PC-9 (cell line): ENCODE measurements at places on chromosomes 2 and 18.
A peak's percentile ranks its signal among the peaks of the same experiment; 100 is the strongest.

DNA sequence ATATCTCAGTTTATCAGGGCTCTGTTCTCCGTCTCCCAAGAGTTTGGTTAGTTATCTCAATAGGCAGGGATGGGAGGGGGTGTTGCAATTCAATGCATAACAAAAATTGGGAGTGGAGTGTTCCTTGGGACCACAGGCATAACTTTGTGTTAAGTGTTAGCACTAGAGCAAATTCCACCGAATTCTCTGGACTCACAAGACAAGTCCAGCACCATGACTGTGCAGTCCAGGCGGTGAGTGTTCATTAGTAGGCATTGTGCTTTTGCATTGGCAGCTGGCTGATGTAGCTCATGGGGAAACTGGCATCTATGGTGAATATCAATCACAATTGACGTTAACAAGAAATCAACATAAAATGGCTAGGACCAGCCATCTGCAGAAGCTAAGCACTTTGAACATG lies 79.0 kb upstream of the CABLES1 start:
- no peak overlapping the region for H3K27ac ChIP-seq
- DNase-seq, result no peak
- no peaks in the 10 kb centered on the region for H3K36me3 ChIP-seq

- H3K27ac ChIP-seq, result no peak overlapping the region
- DNase-seq, result no peak
- H3K36me3 ChIP-seq, result no peaks in the 10 kb centered on the region
- no peaks in the 10 kb centered on the region for H3K4me1 ChIP-seq
Measured at GRCh38 chr2:207902821-207903220, 122.5 kb downstream of the PLEKHM3 start.

DNA sequence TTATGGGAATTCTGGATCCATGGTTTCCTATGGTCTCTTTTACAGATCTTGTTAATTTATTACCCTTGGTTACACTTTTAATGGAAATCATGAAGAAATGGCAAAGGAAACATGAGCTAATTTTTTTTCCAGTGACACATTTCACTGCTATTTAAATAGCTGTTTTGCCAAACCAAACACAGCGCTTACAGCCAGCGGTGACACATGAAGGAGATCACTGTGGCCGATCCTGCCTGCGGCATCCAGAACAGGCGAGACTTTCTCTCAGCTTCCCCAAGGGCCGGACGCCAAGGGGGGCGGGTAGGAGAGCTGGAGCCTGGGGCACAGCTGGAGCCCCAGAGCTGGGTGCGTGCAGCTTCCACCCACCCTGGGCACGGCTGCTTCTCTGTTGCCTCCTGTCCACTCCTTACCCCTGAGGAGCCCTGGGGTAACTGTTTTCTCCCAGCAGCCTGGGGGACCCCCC lies 81.4 kb upstream of the PKDCC start:
- no peaks in the 10 kb centered on the region for H3K27me3 ChIP-seq
- H3K36me3 ChIP-seq, result no peaks in the 10 kb centered on the region
- no peak overlapping the region for H3K4me3 ChIP-seq
- H3K27ac ChIP-seq, result peak overlapping the region; percentile 55
- DNase-seq, result peak; percentile 97

GRCh38 chr2:150351922-150352321 lies 135.5 kb downstream of the RND3 start:
- no peak overlapping the region for H3K27ac ChIP-seq
- no peaks in the 10 kb centered on the region for H3K36me3 ChIP-seq
- H3K4me3 ChIP-seq, result no peak overlapping the region
- H3K4me1 ChIP-seq, result no peaks in the 10 kb centered on the region
- no peak for DNase-seq

- no peaks in the 10 kb centered on the region for H3K4me1 ChIP-seq
- DNase-seq, result no peak
- H3K36me3 ChIP-seq, result no peaks in the 10 kb centered on the region; the same call in 1 of the 2 replicates
- no peak overlapping the region for H3K27ac ChIP-seq
Measured at GRCh38 chr2:24825883-24826772, 32.9 kb downstream of the CENPO start.

DNA sequence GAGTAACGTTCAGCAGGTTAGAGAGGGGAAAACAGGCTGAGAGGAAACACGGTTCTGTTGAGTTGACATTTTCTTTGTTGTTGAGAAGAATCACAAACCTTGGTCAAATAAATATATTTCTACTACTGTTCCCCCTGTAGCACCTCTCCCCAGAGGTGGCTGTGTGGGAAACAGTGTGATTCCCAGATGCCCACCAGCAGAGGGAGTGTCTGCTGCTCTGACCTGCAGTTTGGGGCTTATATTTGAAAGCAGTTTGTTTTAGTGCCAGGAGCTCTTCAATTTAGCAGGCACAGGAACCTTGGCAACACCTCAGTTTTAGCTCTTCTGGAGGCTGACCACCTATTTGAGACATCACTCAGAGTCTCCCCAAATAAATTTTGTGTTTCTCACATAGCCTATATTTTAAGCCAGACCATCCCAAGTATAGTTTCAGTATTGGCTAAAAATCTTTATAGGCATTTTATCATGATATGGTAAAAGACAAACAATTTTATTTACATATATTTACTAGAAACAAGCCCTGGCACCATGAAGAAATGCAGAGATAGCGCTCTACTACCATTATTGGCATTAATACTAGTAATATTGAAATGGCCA lies 75.7 kb downstream of the PIK3C3 start:
- H3K4me3 ChIP-seq, result no peak overlapping the region
- H3K27ac ChIP-seq, result no peak overlapping the region
- H3K36me3 ChIP-seq, result no peaks in the 10 kb centered on the region
- no peaks in the 10 kb centered on the region for H3K4me1 ChIP-seq

- no peaks in the 10 kb centered on the region for H3K4me1 ChIP-seq
- no peak overlapping the region for H3K27ac ChIP-seq
- peaks cover 6% of the 10 kb centered on the region; the same call in 1 of the 2 replicates for H3K36me3 ChIP-seq
- H3K4me3 ChIP-seq, result no peak overlapping the region
Measured at GRCh38 chr2:102385522-102385921, 29.9 kb downstream of the IL18R1 start.

DNA sequence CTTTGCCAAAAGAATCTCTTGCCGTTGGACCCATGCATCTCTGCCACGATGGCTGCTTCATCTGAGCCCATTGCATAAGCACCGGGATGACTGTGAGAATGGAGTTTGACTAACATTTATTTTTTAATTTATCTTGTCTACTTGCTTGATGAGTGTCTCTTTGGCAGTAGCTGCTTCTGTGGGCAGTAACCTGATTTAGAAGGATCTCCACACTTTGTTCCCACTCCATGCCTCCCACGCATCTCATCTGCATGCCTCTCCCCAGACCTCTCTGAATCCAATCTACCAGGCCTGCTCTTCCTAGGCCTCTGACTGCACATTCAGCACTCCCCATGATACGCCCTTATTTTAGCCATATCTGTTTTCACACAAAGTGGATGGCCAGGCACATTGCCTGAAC lies 23.7 kb upstream of the TMX3 start:
- no peaks in the 10 kb centered on the region for H3K36me3 ChIP-seq
- no peaks in the 10 kb centered on the region for H3K27me3 ChIP-seq
- no peaks in the 10 kb centered on the region for H3K4me1 ChIP-seq
- H3K4me3 ChIP-seq, result no peak overlapping the region

DNA sequence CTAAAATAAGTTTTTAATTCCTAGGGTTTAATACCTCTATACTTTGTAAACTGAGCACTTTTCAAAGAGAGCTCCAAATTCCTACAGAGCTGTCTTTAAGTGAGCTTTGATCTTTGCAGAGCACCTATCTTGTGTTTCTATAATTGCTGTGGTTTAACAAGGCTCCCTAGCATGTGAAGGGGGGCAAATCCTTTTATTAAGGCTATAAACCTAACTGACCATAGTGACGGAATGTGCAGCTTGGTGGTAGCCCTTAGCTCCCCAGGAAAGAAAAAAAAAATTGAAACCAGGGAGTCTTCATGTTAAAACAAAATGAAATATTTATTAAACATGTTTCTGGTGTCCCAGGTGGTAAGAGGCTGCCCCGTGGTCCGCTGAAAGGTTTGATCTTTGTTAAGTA lies 78.6 kb upstream of the ETAA1 start:
- H3K4me1 ChIP-seq, result no peaks in the 10 kb centered on the region
- H3K27me3 ChIP-seq, result no peaks in the 10 kb centered on the region
- H3K27ac ChIP-seq, result no peak overlapping the region
- no peak for DNase-seq
- H3K4me3 ChIP-seq, result no peak overlapping the region
- H3K36me3 ChIP-seq, result no peaks in the 10 kb centered on the region

DNA sequence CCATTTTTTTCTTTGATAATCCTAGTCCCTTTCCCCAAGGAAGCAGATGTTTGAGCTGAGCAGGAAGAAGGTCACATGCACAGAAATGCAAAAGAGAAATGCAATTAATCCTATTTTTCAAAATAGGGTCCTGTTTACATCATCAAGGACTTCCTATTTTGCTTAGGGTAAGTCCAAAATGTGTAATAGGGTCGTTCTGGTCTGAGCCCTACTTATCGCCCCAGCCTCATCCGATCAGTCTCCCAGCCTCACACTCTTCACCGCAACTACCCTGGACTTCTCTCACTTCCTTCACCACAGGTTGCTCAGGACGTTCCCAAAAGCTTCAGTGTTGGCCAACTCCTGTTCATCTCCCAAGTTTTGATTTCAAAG lies 32.8 kb downstream of the FOSL2 start:
- no peaks in the 10 kb centered on the region for H3K27me3 ChIP-seq
- DNase-seq, result no peak
- H3K4me3 ChIP-seq, result no peak overlapping the region
- no peaks in the 10 kb centered on the region for H3K4me1 ChIP-seq
- H3K27ac ChIP-seq, result no peak overlapping the region
- H3K36me3 ChIP-seq, result no peaks in the 10 kb centered on the region

DNA sequence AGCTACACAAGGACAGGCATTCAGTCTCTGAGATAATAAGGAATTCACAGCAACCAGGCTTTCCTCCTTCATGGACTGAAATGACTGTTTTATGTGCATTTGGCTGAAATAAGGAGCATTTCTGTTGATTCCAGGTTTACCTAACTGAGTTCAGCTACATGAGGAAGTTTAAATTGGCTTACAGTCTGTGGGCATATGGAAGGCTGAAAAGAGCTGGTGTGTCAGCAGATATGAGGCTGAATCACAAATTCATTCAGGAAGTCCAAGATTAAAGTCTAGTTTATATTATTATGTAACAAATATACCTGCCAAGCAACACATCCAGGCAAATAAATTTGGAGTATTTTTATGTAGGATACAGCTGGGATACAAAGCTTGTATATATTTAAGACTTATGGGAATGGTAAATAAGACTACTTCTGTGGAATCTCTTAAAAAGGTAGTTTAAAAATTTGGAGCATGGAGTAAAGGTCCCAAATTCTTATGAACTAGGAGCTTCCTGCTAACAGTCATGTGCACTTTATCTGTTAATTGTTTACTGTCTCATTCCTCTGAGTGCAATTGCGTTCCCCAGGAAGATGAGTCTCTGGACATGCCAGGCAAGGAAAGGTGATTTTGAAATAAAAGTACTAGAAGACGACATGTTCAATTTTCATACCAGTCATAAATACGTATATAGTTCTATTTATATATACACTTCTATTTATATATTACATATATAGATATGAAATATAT lies 53.0 kb downstream of the ZC3H8 start:
- DNase-seq, result no peak
- H3K27ac ChIP-seq, result no peak overlapping the region
- H3K4me1 ChIP-seq, result no peaks in the 10 kb centered on the region
- H3K27me3 ChIP-seq, result no peaks in the 10 kb centered on the region
- no peak overlapping the region for H3K4me3 ChIP-seq

GRCh38 chr18:39491408-39491807 lies 1925.8 kb upstream of the CELF4 start:
- no peak overlapping the region for H3K4me3 ChIP-seq
- H3K27me3 ChIP-seq, result no peaks in the 10 kb centered on the region
- H3K4me1 ChIP-seq, result no peaks in the 10 kb centered on the region
- H3K27ac ChIP-seq, result no peak overlapping the region
- H3K36me3 ChIP-seq, result no peaks in the 10 kb centered on the region

GRCh38 chr18:62578980-62579511 lies 56.2 kb downstream of the ZCCHC2 start:
- DNase-seq, result no peak
- H3K27ac ChIP-seq, result no peak overlapping the region
- peaks cover 9% of the 10 kb centered on the region; the same call in 1 of the 2 replicates for H3K36me3 ChIP-seq

- H3K36me3 ChIP-seq, result no peaks in the 10 kb centered on the region
- H3K4me1 ChIP-seq, result peaks cover 26% of the 10 kb centered on the region
- no peak for DNase-seq
- no peak overlapping the region for H3K4me3 ChIP-seq
- no peaks in the 10 kb centered on the region for H3K27me3 ChIP-seq
Measured at GRCh38 chr2:120317916-120318315, 28.0 kb upstream of the INHBB start.

GRCh38 chr2:216804357-216805350 lies 55.2 kb downstream of the TNP1 start:
- no peak for DNase-seq
- H3K27ac ChIP-seq, result no peak overlapping the region
- H3K4me1 ChIP-seq, result no peaks in the 10 kb centered on the region
- H3K27me3 ChIP-seq, result no peaks in the 10 kb centered on the region
- no peaks in the 10 kb centered on the region for H3K36me3 ChIP-seq

- no peak for DNase-seq
- no peak overlapping the region for H3K4me3 ChIP-seq
- no peaks in the 10 kb centered on the region; the same call in 1 of the 2 replicates for H3K36me3 ChIP-seq
- H3K4me1 ChIP-seq, result no peaks in the 10 kb centered on the region
Measured at GRCh38 chr2:239979243-239980023, 45.7 kb downstream of the NDUFA10 start.

DNA sequence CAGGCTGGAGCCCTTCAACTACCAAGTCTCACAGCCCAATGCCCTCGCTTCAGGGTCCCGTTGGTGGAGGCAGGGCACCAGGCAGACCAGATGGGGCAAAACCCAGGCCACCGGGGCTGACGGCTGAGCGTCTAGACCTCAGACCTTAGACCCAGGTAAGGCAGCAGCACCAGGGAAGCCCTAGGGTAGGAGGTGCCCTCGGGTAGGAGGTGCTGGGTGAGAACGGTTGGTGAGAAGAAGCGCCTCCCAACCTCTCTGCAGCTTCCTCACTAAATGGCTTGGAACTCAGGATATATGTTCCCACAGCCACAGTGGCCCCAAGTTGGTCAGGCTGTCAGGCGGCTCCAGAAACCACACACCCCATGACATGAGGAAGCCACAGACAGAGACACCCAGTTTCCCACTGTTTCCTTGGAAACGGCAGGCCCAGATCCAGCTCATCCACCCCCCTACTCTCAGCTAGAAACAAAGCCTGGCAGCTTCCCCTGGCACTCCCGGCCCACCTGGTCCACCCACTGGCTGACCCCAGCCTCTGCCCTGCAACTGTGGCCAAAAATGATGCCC lies 13.1 kb upstream of the MLPH start:
- H3K4me3 ChIP-seq, result peak overlapping the region; percentile 63; the same call in 1 of the 2 replicates
- H3K27me3 ChIP-seq, result no peaks in the 10 kb centered on the region
- H3K27ac ChIP-seq, result peak overlapping the region; percentile 79; the same call in 1 of the 2 replicates
- DNase-seq, result no peak
- no peaks in the 10 kb centered on the region for H3K36me3 ChIP-seq

DNA sequence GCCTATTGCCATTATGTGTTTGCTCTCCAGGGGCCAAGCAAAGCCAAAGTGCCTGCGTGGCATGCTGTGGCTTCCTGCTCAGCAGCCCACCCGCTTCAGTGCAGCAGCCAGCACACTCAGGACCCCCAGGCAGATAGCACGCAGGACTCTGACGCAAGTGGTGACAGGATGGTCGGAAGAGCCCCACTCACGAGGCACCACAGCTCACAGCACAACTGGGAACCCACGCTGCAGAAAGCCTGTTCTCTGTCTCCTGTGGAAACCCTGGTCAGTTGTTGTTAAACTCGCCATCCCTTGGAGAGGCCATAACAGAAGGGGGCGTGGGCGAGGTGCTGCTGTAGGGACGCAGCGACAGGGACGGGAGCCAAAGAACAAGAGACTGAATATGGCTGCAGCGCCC lies 76.4 kb downstream of the HDAC4 start:
- DNase-seq, result no peak
- no peak overlapping the region for H3K4me3 ChIP-seq
- H3K36me3 ChIP-seq, result no peaks in the 10 kb centered on the region
- H3K27me3 ChIP-seq, result no peaks in the 10 kb centered on the region
- no peak overlapping the region for H3K27ac ChIP-seq
